Hypothalamus (tissue), 51 donors: ENCODE measurements at places on chromosomes 12 and 14.

GRCh38 chr14:25626986-25627385, 577.0 kb upstream of the STXBP6 start:
- DNase-seq = no peak

GRCh38 chr14:96581902-96582301, 79.7 kb downstream of the PAPOLA start:
- DNase-seq = no peak

GRCh38 chr12:1533205-1533601, 61.2 kb downstream of the FBXL14 start:
- DNase-seq = no peak

DNA sequence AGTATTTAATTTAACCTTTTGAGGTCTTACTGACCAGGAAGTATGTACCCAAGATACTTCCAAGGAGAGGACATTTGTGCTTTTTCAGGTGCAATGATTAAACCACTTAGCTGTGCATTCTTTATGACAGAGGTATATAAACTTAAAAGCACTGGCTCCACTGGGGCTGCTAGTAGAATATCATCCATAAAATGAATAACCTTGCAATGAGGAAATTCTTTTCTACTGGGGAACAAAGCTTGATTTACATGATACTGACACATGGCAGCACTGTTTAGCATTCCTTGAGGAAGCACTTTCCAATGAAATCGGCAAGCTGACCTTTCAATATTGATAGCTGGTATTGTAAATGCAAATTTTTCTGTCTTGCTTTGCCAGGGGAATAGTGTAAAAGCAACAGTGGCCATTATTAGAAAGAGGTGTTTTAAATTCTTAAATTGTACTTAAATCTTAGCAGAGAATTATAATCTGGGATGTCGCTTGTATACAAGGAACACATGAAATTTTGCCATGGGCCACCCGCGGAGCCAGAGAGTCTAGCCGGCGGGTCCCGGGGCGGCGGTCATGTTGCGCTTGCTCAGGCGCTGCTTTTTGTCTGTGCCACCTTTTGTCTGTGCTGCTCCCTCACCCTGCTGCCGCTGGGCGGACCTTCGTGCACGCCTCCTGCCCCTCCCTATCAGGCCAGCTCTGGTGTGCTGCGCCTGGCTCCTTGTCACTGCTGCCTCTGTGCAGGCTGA, 20.9 kb upstream of the BLTP3B start:
- peak; percentile 16 for DNase-seq

DNA sequence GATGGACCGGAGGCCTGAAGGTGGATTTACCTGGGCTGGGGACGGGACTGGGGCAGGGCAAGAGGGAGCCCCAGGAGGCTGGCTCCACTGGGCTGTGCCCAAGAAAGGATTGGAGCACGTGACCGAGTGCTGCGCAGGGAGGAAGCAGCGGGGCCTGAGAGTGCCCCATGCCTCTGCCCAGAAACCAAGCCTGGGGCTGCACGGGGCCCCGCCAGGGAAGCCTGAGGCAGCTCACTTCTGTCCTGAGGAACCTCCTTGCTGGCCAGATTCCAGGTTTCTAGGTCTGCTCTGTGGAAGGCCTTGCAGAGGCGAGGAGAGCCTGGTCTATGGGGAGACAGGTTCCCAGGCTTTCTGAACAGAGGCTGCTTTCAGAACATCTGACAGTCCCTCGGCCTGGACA, 10.4 kb downstream of the NGB start:
- peak; percentile 43 for DNase-seq

DNA sequence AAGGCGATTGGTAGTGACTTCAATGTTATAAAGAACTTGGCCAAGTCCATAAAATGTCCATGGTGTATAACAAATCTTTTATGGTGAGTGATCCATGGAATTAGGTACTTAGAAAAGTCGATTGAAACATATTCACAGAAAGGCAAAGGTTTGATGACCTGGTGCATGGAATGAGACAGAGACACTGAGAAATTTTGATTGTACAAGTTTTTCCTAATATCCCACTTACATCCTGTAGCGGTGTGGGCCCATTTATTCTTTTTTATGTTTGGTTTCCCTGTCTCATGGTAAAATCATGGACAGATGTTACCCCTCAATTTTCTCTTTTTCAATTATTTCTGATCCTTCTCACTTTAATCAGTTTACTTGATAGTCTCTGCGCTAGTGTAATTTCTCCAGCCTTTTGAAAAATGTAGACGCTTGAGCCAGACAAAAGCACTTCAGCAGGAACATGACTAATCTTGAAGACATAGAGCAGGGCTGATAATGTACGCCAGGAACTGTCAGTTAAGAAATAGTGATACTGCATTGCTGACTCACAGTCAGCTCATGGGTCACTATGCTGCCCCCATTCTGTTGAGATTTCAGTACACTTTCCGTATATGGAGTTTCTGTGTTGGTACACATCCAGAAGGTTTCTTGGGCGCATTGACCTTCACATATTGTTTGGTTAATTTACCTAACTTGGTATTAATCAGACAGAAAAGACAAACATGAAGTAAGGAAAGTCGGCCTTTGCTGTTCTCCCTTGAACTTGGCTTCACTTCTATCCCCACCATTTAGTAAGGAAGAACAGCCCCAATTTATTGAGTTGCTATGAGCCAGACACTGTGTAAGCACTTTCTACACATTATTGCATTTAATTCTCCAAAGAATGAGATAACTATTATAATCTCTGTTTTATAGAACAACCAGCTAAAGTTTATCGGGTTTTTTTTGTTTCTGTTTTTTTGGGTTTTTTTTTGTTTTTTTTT, 841.7 kb downstream of the DIO2 start:
- no peak for DNase-seq

- DNase-seq = no peak
Measured at GRCh38 chr12:92411687-92412086, 266.0 kb upstream of the BTG1 start.

DNA sequence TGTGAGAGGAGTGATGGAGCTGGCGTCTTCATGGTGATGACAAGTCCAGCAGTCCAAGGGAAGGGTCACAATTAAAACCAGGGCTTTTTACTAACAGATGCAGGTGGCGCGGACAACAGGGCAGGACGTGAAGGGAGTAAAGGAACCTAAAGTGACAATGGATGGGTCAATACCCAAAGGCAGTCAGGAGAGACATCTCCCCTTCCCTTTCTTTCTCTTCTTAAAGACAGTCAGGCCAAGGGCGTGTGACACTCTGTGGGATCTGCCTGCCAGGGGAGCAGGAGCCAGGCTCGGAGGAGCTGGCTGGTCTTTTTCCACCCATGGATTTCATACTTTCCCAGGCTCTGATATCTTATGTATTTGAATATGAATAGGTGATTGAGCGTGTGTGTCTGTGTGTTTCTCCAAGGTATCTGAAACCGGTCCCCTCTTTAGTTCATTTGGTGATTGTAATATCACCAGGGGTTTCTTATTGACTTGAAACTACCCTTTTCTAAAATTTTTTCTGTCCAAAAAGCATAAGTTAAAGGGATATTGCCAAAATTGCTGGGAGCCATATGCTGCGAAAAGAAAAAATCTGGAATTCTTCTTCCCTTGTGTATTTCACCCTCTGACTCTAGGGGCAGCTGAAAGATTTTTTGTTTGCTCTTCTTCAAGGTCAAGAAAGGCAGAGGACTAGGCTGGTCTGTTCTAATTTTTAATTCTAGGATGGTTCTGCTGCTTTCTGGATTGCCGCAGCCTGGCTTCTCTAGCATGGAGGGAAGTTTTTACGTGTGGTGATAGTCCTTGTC, 61.8 kb downstream of the FBXL14 start:
- no peak for DNase-seq

GRCh38 chr12:66191547-66192126, 2.6 kb downstream of the IRAK3 start:
- DNase-seq = no peak

- no peak for DNase-seq
Measured at GRCh38 chr12:110750784-110751461, 8.2 kb upstream of the PPP1CC start.

DNA sequence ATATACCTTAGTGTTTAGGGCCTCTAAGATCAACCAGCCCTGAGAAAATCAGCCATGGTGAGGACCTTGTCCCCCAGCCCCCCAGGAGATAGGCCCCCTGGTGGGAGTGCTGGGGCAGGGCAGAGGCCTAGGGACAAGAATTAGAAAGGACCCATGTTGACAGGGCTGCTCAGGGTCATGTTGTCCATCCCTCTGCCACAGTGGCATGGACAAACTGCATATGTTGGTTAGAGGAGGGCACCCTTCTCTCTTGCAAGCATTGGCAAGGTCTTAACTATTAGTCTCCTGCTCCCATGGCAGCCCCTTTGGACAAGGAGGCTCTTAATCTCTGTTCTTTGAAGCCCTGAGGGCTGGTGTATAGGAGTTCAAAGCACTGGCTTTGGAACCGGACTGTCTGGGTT, 755 bp upstream of the PTPN6 start:
- DNase-seq = no peak

GRCh38 chr14:36340276-36340890, 19.9 kb upstream of the MBIP start:
- no peak for DNase-seq
